ENCODE measurements at places on chromosomes 11 and 22.

DNA sequence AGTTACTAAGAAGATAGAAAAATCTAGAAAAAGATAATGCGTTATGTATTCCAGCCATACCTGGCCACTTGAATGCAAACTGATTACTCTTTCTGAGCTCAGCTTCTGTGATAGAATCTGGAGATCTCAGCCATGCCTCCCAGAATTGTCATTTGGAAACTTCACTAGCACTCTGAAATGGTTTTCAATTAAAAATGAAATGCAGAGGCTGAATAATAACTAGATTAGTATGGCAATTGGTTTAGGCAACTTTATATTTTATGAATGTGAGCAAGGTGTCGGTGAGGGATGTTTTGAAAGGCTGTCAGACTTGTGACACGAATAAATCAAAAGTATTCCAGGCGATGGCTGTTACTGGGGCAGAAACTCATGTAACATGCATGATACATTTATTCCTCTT, 128.8 kb upstream of the SORL1-AS1 start:
- no peak for DNase-seq

DNA sequence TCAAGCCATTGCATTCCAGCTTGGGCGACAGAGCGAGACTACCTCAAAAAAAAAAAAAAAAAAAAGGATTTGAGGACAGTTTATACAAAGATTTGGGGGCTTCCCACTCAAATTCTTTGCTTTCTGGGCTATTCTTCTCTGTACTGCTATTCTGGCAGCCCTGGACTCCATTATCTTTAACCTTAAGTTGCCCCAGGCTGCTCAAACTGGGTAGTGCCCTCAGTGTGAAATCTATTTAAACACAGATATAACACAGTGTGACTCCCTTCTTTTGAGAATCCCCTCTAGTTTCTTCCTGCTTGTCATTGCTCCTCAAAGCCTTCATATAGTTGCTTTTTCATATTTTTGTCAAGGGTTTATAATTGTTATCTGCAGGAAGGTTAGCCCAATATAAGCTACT, 49.5 kb upstream of the WEE1 start:
- DNase-seq = no peak

DNA sequence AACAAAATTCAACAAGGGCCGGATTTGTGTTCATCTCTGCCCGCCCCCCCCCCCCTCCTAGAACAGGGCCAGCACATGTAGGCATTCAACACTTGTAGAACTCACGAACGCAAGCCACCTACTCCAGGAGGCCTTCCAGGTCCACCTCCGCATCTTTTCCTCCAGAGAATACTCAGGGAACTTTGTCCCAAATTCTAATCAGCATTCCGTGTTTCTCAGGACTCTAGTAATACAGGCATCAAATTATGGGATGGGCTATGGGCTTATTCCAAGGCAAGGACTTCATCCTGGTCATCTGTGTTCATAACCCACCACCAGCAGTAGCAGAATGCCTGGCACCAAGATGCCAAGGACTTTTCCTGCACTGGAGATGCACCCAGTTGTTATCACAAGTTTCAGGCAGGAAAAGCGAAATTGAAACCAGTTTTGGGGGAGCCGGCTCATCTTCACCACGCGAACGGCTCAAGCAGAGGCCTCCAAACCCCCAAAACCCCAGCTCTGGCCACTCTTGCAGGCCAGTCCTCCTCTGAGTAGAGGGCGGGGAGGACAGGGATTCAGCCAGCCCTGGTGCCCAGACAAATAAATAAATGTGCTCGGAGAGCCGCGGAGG, 462 bp downstream of the UBE2L6 start:
- no peak for DNase-seq

- no peak for DNase-seq
Measured at GRCh38 chr11:22703040-22703439, 36.6 kb downstream of the GAS2 start.

DNA sequence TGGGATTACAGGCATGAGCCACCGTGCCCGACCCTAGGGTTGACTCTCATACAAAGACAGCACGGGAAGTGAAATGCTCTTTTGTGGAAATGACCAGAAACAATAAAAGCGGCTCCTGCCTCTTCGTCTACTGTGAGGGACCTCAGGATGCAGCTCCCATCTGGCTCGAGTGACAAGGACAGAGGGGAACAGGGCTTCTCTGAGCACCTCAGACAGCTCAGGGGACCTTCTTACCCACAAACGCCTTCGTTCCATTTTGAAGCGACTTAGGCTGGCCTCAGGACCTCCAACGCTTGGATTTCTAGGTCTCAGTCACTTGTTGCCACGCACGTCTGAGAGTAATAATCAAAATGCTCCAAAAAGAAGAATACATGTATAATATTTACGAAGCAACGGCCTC, 2.5 kb downstream of the PRAME start:
- DNase-seq = no peak

DNA sequence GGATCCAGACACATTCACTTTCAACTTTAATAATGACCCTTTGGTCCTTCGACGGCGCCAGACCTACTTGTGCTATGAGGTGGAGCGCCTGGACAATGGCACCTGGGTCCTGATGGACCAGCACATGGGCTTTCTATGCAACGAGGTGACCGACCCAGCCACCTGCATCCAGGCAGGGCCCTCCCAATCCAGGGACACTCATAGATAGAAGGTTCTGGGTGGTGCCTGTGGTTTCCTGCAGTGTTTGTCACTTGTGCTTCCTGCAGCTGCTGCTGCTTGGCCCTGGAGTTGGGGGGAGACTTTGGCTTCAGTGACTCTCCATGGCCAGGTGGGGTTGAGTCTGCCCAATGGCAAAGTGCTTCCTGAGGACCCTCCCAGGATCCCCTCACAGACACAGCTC, 7.3 kb downstream of the APOBEC3B start:
- DNase-seq = no peak

GRCh38 chr11:111537336-111537860, 3.1 kb upstream of the LAYN start:
- DNase-seq = no peak

DNA sequence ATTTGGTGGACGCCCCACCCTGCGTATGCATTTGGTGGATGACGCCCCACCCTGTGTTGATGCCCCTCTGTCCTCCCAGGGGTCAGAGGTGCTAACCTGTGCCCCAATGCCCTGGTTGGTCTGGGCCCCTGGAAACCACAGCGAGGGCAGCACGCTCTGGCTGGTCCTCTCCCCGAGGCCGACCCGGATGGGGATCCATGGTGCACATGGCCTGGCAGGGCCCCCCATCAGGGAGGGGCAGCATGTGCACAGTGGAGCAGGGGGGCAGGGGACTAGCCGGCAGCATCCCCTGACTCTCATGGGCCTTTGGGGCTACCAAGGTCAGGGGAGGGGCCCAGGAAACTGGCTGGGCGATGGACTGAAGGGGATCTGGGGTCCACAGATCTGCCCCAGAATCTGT, 7.6 kb upstream of the MUC5AC start:
- no peak for DNase-seq

DNA sequence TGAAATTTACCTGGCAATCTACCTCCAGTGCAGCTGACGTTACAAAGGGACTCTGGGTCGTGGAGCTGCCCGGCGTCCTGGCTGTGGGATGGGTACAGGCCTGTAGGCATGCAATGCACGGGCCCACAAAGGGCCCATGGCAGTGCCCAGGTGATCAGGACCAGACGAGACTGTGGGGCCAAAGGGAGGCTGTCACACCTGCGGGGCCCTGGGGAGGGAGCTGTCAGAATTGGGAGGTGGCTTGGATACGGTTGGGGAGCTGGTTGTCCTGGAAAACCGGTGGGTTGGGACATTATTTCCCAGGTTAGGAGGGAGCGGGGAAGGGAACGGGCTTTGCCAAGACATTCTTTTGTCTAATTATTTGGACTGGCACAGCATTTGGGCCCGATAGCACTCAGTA, 958.5 kb downstream of the BRD1 start:
- DNase-seq = no peak

DNA sequence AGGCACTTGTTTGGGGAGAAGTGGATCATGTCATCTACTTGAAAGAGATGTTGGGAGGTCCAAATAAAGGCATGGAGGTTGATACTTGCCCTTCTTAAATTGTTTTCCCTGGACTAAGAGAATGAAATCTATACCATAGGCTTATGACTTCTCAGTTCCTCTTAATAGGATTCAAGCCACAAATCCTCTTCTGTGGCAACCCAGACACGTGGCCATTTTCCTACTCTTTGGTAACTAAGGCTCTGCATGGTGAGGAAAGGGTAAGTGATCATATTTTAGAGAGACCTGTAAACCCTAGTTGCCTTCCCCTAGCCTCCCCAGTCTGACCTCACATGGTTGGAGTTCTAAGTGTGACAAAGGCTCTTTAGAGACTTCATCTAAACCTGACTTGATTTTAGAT, 72.9 kb upstream of the CD44 start:
- no peak for DNase-seq

DNA sequence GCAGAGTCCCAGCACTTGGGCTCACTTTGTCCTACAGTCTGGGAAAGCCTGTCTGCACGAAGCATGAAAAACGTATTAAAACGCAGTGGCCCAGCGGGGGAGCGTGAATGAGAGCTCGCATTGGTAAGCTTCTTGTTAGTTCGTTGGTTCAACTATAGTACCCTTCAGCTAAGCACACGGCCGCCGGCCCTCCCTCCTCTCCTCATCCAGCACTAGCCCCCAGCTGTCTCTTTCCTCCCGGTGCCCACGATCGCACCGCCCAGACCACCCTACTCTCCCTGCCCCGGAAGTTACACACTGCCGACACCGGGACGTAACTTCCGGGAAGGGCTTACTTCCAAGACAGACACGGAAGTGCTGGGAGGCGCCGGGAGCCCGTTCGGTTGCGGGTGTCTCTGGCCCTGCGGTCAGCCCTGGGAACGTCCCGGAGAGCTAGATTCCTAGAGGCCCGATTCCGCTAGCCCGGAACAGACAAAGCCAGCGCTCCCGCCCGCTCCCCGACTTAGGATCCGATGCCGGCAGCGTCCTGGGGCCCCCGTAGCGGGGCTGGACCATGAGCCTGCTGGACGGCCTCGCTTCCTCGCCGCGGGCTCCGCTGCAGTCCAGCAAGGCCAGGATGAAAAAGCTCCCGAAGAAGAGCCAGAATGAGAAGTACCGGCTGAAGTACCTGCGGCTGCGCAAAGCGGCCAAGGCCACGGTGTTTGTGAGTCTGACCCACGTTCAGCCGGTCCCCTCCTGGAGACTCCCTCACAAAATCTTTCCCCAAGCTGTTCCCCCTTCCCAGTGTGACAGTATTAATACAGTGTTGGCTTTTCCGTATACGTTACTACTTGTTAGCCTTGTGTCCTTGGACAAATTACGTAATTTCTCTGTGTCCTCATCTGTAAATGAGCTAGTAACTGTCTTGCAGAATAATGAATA, at the start of gene TBRG1:
TBRG1 (plus strand) TSS at position 334 of the 921 bp plus-strand sequence; CDS start at position 554, 220 bp downstream.
- DNase-seq = peak; percentile 79

DNA sequence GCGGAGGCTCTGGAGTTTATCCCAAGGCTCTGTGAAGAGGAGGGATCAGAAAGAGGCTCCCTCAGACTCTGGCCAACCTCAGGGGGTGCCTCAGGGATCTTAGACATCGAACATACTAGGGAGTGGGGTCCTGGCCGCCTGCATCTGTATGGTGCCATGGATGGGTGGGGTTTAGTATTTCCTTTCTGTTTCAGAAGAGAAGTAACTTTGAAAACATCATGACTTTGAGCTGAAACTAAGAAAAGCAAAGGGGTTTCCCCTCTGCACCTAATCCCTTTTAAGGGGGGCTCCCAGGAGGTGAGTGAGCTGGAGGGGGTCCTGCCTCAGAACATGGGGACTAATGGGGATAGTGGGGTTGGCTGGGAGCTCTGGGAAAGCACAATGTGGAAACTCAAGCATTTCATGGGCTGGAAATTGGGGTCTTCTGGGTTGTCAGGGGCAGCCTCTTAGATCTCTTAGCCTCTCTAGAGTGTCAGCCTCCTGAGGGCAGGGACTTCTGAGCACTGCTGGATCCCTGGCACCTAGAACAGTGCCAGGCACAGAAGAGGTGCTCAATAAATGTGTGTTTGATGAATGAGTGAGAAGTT, 11.8 kb upstream of the SSTR3 start:
- DNase-seq = peak; percentile 61

GRCh38 chr22:17817079-17817478, 42.8 kb upstream of the BID start:
- no peak for DNase-seq

DNA sequence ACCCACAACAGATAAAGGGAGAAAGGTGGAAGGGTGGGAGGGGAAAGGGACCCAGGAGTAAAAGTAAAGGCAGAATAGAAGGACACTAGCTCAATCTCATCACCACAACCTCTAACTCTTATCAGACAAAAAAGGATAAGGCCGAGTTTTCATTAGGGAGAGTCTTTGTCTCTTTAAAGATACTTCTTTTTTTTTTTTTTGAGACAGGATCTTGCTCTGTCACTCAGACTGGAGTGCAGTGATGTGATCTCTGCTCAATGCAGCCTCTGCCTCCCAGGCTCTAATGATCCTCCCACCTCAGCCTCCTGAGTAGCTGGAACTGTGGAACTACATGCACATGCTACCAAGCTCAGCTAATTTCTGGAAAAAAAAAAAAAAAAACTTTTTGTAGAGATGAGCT, 85.6 kb upstream of the CHRM4 start:
- no peak for DNase-seq

GRCh38 chr11:2436521-2437031, 7.7 kb downstream of the TRPM5 start:
- no peak for DNase-seq

DNA sequence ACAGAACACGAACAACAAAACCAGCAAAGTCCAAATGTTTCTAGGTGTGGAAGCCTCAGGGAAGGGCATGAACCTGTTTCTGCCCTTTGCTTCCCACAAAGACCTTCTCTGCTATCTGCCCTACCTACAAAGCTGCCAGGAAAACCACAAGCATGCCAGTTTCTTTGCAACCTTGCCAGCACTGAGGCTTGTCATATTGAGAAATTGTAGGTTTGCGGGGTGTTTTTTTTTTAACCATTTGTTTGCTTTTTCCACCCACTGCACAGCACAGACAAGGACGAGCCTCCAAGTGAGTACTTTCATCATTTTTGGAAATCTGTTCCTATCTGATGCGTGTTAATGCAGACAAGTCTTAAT, 12.8 kb downstream of the PARVG start:
- DNase-seq = no peak

DNA sequence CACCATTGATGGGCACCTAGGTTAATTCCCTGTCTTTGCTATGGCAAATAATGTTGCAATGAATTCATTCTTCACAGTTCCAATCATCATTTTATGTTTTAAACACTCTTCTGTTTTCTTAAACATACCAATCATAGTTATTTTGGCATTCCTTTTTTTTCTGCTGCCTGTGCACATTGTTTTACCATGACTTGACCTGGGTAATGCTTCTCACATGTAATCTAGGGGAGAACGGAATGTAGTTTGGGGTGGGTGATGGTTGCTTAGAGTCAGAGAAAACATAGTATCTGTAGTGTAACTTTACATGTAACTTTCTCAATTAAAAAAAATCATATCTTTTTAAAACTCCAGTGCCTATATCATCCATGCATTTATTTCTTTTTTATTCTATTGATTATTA, 1945.3 kb upstream of the RAG2 start:
- DNase-seq = no peak

DNA sequence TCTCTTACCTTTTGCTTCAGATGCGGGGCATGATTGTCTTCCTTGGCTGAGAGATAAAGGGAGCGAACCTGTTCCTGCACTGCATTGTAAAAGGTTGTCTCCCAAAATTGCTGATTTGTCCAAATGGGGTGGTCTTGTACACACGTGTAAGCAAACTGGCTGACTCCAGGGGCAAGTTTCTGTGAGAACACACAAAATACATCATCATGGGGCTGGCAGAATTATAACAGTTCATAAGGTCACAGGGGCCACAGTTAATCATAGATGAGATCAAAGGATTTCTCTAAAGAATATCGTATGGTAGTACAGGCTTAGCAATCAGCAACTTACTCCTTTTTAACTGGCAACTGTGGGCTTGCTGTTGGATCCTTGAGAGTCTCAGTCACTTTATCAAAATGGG, 194.3 kb downstream of the SWAP70 start:
- DNase-seq = no peak

Data from GM12892 (cell line).